ENCODE measurements at places on chromosomes 2 and 18.

DNA sequence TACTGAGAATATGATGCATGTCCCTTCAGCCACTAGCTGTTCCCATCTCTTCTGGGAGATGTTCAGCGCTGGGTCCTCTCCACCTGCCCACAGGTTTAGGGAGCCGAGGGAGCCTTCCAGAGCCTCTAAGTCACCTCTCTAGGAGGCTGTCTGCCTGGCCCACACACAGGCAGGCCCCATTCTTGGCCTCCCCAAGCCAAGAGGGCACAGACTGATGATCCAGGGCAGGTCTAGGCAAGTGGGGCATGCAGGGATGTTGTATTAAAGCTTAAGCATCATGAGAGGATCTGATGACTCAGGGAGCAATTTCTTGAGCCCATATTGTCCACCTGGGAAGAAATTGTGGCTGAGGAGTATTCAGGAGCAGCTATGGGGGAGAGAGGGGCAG lies 19.9 kb downstream of the TMSB10 start:
- no peak for DNase-seq

- DNase-seq: no peak
These were observed 1.3 kb upstream of the SMAD2 start for GRCh38 chr18:47931718-47932103.

- no peak for DNase-seq
These were observed 480.7 kb upstream of the GYPC start for GRCh38 chr2:126175222-126175621.

DNA sequence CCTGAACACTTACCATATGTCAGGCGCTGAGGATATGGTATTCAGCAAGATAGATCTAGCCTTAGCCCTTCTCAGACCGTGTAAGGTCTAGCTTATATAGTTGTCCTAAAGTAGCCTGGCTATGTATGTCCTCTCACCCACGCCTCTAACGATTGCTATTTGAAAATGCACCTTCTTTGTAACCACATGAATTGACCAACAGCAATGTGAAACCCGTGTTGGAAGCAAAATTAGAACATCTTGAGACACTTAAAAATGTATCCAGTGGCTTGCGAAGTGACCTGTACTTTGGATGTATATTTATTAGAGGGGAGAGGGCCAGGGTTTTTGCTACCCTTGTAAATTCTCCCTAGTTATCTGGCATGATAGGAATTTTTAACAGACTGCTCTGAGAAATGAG lies 860.0 kb upstream of the ZEB2 start:
- no peak for DNase-seq

DNA sequence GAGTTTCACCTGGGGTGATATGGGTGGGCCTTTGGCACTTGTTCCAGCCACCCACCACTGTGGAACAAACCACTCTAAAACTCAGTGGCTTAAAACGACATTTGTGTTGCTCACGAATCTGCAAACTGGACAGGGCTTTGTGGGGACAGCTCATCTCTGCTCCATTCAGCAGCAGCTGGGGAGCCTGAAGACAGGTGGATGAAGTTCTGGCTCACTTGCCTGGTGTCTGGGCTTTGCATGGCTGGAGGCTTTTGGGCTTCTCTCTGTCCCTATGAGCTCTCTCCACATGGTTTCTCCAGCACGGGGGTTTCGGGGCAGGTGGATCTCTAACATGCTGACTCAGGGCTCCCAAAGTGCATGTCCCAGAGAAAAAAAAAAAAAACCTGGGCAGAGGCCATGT lies 93.0 kb upstream of the GLI2 start:
- no peak for DNase-seq

- DNase-seq: no peak
These were observed 75.9 kb upstream of the CAB39 start for GRCh38 chr2:230636684-230637271.
